Transverse colon (tissue), 4 donors: ENCODE measurements at places on chromosomes 6 and 20. TPM values are rescaled to one million over a fixed set of nuclear protein-coding genes. Genes with fewer than 3 reads are reported as not detected.

BHLHE23 gene
- not detected for total RNA-seq

- no peak for DNase-seq
These were observed 142.9 kb downstream of the CDC5L start for GRCh38 chr6:44530209-44530909.

- peak; percentile 11 for DNase-seq
These were observed 962.9 kb upstream of the SLC35B3 start for GRCh38 chr6:9398071-9398766.

LTB gene
- 34.8 TPM for total RNA-seq

DNA sequence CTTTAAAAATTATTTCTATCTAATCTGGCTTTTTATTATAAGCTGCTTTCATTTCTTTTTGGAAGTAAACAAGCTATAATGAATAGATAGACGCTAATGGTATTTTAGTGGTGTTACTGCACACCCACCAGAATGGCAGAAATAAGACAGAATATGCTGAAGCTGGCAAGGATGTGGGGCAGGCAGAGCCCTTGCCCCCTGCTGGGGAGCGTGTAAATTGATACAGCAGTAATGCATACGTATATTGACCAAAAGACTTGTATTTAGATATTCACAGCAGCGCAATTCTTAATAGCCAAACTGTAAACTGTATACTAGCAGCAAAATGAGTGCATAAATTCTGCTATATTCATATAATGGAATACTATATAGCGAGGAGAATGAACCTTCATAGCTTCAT is 35.3 kb downstream of the TMEM181 start:
- no peak for DNase-seq

DNA sequence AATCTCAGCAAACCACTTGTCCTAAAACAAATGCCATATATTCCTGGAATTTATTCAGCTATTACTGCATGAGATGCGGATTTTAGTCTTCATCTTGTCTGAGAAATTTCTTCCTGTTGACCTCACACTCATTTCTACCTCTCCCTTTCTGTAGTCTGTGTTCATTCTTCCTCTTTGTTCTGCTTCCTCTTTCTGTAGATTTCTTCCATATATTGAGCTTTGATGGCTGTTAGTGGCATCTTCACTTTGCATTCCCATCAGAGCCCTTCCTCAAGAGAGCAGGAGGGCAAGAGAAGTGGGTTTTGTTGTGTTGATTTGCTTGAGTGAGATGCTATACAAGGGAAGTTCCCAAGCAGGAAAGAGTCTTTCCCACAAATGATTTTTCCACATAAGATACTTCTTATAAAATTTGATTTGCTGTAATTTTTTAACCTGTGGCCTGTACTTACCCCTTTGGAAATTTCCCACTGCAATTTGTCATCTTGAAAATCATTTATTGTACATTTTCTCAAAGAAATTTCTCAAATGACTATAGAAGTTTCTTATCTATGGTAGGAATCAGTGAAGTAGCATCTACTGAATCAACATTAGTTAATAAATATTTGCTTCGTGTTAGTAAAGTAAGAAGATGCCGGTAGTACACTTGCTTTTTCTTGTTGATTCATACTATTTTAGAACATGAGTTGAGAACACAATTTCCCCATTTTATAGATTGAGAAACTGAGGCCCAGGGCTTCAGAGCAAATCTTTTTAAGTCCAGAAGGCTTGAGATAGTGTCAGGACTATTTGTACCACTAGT is 43.8 kb downstream of the MAP3K4 start:
- no peak for DNase-seq

MUC21 gene
- not detected for total RNA-seq

GNAS gene
- 517 TPM for total RNA-seq

GRCh38 chr6:68632734-68633133 is 2.3 kb upstream of the ADGRB3 start:
- no peak for DNase-seq

DNA sequence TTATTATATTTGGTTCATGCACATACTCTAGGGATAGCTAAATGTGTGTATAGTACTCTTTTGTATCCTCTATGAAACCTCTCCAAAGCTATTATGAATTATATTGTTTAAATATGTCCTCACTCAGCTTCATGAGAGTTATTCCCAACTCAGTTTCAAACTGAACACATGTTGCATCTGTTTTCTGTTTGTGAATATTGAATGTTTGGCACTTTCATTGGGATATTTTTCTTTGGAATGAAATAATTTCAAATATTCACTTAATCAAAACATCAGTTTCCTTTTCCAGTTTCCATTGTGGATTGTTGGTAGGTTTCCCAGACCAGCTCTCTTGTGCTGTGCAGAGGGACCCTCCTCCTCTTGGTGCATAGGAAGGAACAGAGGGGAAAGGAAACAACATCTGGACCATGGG is 46.6 kb downstream of the HDAC2 start:
- DNase-seq = no peak
